ENCODE measurements at places on chromosomes 12 and 14.

- no peak for DNase-seq
Measured at GRCh38 chr12:15037091-15037687, 64.3 kb downstream of the PDE6H start.

DNA sequence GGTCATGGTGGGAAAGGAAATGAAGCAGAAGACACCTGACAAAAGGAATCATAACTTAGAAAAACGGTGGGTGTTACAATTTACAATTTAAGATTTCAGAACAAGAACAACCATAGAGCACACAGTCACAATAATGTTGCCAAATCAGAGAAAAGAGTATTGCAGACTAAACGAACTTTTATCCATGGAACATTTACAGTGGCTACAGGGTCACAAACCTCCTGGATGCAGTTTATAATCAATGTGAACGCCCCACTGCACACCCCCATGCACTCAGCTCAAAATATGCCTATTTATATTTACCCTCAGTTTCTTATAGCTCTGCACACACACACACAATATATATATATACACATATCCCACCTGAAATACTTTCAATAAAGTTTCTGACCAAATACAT is 8.0 kb downstream of the KRR1 start:
- no peak for DNase-seq

- no peak for DNase-seq
Measured at GRCh38 chr12:46332260-46332659, 40.3 kb downstream of the SLC38A2 start.

GRCh38 chr12:122835750-122836026 is 431 bp downstream of the HIP1R start:
- DNase-seq, result no peak

DNA sequence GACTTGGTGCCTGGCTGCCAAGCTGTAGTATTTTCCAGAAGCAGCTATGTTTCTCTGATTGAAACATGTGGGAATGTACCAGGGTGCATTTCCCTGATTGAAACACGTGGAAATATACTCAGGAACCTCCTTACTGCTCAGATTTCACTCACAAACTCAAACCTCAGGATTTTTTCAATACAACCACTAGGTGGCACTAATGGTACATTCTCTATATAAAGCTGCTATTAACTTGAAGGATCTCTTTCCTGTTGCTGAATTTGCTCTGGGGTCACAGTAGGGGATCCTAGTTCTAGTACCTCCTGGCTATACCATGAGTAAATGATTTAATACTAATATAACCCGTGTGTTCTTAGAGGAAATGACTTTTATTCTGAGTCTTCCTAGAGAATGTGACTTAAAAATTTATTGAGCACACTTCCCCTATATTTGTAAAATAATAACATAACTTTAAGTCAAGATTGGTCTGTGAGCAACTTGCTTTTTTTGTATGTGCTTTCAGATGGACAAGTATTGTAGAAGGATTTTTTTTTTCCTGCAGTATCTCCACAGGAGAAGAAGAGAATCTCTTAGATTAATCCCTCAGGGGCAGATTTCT is 173.8 kb upstream of the MIS18BP1 start:
- DNase-seq, result peak; percentile 27

- DNase-seq, result no peak
Measured at GRCh38 chr12:71162832-71163763, 5.3 kb upstream of the TSPAN8 start.

- DNase-seq, result no peak
Measured at GRCh38 chr14:83940253-83940652, 1589.7 kb upstream of the FLRT2 start.

GRCh38 chr14:90681929-90682328 is 134.3 kb downstream of the TTC7B start:
- no peak for DNase-seq

DNA sequence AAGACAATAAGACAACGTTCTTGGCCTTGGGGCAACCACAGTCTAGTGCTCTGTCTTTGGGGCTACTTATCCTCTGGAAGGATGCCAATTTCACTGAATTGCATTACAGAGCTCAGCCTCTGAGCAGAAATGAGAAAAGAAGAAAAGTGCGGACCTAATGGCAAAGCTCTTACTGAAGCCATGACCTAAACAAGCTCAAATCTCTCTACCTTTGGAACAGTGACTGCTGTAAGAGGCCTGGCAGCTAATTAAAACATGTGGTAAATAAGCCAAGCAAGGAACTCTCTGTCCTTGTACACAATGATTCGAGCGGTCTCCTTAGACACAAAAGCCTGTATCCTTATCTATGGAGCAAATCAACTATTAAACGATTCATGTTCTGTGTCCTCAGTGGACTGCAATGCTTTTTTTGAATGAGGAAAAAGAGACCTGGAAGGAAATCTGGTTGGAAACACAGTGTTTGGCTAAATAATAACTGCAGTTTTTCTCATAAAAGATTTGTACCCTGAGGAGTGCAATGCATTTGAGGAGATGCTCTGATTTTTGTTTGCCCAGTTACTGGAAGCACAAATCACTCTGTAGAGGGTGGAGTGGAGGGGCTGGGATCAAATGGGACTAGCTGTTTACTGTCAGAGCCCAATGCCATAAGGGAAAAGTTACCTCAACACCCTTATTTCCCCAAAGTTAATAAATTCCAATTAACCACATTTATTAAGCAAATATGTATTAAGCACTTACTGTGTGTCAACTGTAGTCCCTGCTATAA is 113.9 kb downstream of the NDUFA12 start:
- DNase-seq, result no peak

DNA sequence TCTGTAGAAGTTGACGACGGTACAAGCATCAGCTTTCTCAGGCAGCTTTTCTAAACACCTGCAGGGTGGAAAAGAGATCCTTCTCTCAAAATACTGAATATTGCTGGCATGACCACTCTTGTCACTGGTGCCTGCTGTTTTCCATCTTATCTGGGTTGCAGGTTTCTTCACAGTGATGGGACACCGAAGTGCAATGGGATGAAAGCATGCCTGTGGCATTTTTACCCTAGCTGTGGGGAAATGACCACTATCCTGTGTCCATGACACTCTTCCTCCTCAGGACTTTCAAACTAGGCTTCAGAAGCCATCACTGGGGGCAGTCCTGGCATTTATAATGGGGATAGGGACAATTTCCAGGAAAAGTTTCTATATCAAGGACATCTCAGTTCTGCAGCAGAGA is 98.5 kb downstream of the ETV6 start:
- no peak for DNase-seq

GRCh38 chr12:107320929-107321631 is 227.7 kb upstream of the CRY1 start:
- no peak for DNase-seq

GRCh38 chr14:94011795-94012194 is 14.3 kb upstream of the OTUB2 start:
- DNase-seq, result no peak

DNA sequence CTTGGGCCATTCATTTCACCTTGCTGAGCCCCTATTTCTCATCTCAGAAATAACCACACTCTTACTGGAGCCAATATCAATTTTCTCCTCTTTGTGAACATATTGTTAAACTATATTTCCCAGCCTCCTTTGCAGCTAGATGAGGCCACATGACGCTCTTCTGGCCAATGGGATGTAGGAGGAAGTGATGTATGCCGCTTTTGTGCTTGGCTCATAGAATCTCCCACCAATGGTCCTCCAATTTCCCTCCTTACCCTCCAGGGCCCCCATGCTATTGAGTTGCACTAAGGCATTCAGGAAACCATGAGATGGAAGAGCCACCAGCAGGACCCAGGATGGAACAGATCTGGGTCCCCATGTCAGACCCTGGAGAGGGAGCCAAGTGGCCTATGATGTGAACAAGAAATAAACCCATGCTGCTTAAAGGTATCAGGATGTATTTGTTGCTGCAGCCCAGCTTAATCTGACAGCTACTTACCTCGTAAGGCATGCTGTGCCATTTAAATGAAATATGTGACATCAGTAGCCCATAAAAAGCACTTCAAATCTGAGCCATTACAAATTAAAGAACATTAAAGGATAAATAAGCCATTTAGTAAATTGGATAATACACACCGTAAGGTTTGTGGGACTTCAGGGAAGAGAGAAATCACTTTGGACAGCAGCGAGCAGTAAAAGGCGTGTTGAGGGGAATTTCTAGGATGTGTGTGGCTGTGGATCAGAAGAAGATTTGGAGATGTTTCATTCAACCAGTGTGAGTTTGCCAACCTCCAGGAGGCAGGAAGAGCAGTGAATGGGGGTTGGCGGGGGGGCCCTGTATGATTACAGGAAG is 24.4 kb upstream of the BDKRB2 start:
- DNase-seq, result no peak

DNA sequence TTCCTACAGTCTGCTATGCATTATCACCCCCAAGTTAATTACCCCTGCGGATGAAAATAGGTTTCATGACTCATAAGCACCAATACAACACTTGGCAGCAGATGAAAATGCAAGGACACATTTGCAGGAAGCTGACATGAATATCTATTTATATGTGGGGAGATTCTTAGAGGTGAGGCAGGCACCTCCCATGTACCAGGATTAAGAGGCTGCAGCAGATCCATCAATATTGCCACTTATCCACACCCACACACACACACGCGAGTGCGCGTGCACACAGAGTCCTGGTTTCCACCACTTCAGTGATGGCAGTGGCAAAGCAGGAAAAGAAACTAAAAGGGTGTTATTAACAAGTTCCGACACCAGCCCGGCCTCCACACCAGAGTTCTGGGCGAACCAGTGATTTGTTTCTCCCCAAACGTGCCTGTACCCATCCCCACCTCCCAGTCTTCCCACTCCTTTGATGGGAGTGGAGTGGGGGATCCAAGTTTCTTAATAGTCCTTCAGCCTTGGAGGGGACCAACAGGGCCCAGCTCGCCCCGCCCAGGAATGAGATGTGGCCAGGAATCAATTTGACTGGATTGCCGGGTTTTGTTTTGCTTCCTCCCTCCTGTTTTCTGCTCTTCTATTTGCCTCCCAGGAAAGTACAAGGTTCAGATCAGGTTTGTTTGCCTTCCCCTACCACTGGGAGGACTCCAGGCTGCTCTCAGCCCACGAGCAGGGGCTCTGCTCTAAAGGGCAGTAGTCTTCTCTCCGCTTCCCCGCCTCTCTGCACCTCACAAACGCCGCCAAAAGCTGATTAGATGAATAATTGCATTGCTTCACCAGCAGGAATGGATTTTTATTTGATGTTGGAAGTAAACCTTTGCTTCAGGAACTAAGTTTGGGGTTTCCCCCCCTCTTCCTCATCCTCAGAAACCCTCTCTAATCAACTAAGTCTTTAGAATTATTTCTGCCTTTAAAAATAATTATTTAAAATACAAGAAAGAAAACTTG is 5.2 kb downstream of the IRF2BPL start:
- no peak for DNase-seq

GRCh38 chr12:47652521-47653234 is 53.2 kb downstream of the RPAP3 start:
- DNase-seq, result no peak

All from NCI-H1048 (cell line).